Thoracic aorta (tissue), 2 donors: ENCODE measurements at places on chromosomes 3 and 15.
A peak's percentile ranks its signal among the peaks of the same experiment; 100 is the strongest.

GRCh38 chr3:184455991-184456390 is 76.1 kb downstream of the CHRD start:
- DNase-seq, result no peak

DNA sequence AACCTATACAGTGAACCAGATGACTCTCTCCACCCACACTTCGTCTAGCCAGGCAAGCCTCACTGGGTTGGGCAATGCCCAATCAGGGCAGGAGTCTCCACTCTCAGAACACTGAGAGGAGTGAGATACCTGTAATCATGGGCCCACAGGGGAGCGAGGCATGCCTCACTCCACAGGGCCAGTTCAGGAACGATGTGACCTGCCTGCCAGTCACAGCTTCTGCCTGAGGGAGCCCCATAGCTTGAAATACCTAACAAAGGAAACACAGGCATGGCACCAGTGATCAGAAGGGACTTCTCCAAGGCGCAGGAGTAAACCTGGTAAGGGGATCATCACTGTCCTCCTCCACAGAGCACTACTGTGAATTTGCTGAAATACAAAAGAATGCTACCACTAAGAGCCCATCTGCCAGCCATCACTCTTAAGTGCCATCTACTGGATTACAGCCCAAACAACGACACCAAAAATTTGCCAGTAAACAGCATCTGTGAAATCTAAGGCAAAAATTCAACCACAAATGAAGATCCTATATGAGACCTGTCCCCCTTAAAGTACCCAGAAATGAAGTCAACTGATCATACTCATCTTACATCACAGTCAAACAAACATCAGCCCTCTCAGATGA is 689.9 kb upstream of the SEMA6D start:
- DNase-seq, result no peak

- no peak for DNase-seq
Observed at GRCh38 chr3:111605018-111605417, 9.9 kb upstream of the ZBED2 start.

- DNase-seq, result no peak
Observed at GRCh38 chr3:108835101-108835500, 12.5 kb downstream of the TRAT1 start.

- no peak for DNase-seq
Observed at GRCh38 chr15:62119227-62119864, 45.7 kb downstream of the C2CD4B start.

DNA sequence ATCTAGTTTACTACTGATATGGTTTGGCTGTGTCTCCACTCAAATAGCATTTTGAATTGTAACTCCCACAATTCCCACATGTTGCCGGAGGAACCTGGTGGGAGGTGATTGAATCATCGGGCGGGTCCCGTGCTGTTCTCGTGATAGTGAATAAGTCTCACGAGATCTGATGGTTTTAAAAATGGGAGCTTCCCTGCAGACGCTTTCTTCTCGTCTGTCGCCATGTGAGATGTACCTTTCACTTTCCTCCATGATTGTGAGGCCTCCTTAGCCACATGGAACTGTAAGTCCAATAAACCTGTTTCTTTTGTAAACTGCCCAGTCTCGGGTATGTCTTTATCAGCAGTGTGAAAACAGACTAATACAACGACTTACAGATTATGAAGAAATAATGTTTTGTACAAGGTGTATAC is 35.6 kb upstream of the PYDC2 start:
- no peak for DNase-seq

- no peak for DNase-seq
Observed at GRCh38 chr3:29334706-29335105, 53.8 kb downstream of the RBMS3 start.

DNA sequence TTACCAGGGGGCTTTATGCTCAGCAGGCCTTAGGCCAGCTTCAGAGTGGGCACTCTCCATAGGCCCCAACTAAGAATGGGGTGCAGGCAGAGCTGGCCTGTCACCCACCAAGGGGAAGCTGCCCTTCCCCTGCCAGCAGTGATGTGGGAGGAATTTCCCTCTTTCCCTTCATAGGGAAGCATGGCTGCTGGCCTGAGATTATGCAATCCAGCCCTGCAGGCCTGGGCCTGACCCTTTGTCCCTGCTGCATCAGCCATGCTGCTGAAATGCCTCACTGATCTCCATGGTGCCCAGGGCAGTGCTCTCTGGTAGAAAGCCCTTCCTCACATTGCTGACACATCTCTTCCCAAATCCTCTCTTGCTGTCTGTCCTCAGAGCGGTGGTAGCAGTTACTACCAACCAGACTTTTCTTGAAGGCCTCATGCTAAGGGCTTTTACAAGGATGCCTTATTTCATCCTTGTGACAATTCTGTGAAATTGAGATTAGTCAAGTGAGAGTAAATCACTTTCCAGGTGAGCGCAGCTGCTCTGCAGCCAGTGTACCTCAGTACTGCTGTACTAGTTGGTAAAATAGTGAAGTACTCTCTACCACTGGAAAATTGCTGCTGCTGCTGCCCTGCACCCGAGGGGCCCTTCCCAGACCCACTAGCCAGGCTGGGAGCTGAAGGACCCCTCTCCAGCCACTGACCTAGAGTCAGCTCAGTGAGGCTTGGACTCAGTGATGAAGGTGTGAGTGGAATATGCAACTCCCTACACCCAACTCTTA is 33.8 kb downstream of the MRAS start:
- peak; percentile 18 for DNase-seq
